Small intestine (tissue), 16 donors: ENCODE measurements at places on chromosomes 16 and 17.

DNA sequence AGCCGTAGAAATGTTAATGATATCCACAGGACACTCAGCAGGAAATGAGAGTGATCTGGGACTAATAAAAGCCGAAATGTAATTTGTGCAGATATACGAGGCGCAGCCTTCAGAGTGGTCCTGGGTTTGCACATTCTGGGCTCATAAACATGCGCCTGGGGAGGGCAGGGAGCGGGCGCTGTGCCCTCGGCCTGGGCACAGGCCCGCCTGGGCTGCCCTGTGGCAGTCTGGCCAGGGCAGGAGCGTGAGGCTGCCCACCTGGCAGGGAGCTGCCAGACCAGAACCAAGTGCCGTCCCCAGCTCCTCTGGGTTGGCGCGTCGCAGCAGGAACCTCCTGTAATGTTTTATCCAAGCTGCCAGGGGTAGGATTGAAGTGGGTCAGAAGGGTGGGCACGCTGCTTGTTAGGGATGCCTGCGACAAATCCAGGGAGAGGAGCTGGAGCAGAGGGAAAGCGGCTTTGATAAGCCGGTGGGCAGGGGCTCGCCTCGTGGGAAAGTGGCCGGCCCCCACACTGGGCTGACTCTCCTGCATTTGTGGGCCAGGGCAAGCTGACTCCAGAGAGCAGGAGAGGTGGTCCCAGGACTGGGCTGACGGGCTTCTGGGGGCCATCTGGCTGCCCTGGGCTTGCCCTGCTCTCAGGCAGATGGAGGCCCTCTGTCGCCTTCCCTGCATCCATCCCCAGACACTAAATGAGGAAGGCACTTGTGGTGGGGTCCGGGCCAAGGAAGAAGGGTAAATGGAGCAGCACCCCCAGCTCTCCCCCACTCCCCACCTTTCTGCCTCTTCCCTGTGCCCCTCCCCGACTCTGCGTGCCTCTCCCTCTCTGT lies 45.9 kb downstream of the SREBF1 start:
- H3K36me3 ChIP-seq = peaks cover 2% of the 10 kb centered on the region
- no peaks in the 10 kb centered on the region for H3K27me3 ChIP-seq
- no peak for DNase-seq
- no peak overlapping the region for H3K4me3 ChIP-seq
- peaks cover 2% of the 10 kb centered on the region for H3K4me1 ChIP-seq
- no peak overlapping the region for H3K27ac ChIP-seq

DNA sequence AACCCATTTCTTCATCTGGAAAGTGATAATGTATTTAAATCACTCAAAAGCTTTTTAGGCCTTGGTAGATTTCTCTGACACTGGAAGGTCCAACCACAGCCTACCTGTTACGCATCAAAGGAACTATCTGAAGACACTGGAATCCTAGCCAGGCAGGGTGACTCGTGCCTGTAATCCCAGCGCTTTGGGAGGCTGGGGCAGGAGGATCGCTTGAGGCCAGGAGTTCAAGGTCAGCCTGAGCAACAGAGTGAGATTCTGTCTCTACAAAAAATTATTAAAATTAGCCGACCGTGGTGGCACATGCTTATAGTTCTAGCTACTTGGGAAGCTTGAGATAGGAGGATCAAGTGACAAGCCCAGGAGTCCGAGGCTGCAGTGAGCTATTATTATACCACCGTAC lies 18.4 kb upstream of the G6PC1 start:
- H3K36me3 ChIP-seq = no peaks in the 10 kb centered on the region
- peaks cover 4% of the 10 kb centered on the region for H3K4me1 ChIP-seq
- DNase-seq = no peak

DNA sequence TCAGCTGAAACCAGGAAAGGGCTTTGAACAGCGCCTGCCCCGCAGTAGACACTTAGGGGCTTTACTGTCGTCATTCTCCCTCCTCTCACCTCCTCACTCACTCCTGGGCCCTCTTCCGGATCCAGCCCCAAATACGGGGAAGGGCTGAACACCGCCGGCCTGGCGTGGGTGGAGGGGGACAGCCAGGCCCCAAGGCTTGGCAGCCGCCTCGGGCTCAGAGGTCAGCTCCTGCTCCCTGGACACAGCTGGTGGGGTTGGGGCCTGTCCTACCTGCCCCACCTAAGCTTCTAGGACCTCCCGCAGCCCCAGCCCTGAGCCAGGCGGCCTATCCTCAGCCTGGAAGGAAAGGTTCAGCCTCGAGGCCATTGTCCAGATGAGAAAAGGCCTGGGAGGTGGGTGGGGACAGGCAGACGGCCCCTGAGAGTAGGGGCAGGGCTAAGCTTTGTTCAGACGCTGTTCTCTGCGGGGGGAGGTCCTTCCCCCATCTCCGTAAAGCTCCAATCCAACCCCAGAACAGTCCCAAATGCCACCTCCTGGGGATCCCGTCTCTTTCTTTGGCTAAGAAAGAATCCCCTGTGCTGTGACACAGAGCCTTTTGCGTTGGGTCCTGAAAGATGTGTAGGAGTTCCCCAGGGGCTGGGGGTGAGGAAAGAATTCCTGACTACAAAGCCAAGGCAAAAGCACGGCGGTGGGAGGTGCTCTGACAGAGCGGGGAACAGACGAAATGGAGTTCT lies 881 bp upstream of the LLGL1 start:
- peaks cover 5% of the 10 kb centered on the region for H3K4me1 ChIP-seq
- peak overlapping the region; percentile 61 for H3K27ac ChIP-seq
- no peak for DNase-seq
- H3K27me3 ChIP-seq = no peaks in the 10 kb centered on the region
- H3K36me3 ChIP-seq = no peaks in the 10 kb centered on the region

DNA sequence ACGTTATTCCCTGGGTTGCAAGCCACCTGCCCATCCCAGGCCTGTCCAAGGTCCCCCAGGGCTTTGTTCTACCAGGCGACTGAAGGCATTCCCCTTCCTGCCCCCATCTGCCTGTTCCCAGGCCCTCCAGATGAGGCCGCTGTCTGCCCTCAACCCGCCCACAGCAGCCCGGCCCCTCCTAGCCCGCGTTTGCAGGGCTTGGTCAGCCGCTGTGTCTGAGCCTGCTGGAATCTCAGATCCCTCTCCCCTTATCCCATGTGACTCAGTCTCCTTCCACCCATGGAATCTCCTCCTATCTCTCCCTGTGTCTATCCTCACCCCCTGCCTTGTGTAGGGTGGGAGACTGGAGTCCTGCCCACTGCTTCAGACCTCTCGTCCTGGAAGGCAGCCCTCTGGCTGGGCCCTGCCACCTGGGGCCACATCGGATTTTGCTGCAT lies 186.0 kb upstream of the TNRC6C start:
- H3K27me3 ChIP-seq = peaks cover 2% of the 10 kb centered on the region
- H3K27ac ChIP-seq = no peak overlapping the region
- H3K4me1 ChIP-seq = no peaks in the 10 kb centered on the region
- DNase-seq = peak; percentile 47

GRCh38 chr16:75506574-75506973 lies 11.3 kb upstream of the CHST6 start:
- no peaks in the 10 kb centered on the region for H3K36me3 ChIP-seq
- H3K27ac ChIP-seq = peak overlapping the region; percentile 24
- no peak overlapping the region for H3K4me3 ChIP-seq
- no peaks in the 10 kb centered on the region for H3K4me1 ChIP-seq

DNA sequence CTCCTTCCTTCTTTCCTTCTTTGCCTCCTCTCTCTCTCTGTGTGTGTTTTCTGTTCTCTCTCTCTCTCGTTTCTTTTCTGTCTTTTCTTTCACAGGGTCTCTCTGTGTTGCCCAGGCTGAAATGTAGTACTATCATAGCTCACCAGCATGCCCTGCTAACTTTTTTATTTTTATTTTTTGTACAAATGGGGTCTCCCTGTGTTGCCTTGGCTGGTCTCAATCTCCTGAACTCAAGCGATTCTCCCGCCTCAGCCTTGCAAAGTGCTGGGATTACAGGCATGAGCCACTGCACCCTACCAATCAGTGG lies 1.5 kb downstream of the SLC5A11 start:
- H3K4me1 ChIP-seq = peaks cover 51% of the 10 kb centered on the region
- H3K27me3 ChIP-seq = no peaks in the 10 kb centered on the region
- H3K27ac ChIP-seq = peak overlapping the region; percentile 80
- no peak for DNase-seq
- H3K36me3 ChIP-seq = no peaks in the 10 kb centered on the region
- H3K4me3 ChIP-seq = no peak overlapping the region

DNA sequence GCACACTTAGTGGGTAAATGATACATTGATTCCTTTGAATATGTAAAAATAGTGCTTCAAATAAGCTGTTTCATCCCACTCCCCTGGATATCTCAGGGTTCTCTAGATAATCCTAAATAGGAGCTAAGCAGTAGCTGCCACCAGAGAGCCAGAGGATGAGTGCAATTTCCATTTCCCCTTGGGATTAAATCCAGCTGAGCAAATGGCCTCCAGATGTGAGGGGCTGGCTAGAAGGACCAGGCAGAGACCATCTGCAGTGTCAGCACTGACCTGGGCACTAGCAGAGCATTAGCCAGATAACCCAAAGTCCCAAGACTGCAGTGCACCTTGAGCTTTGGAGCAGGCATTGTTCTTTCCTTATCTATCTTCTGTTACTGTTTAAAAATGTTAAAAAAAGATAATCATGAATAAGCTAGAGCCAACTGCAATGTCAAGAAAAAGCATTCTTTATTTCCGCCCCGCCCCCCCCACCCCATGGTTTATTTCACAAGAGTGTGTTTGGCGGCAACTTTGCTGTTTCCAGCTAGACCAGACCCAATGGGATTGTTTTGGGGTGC lies 19.5 kb downstream of the GPR179 start:
- no peaks in the 10 kb centered on the region for H3K4me1 ChIP-seq
- peak; percentile 66 for DNase-seq
- no peak overlapping the region for H3K27ac ChIP-seq

GRCh38 chr16:13421726-13422125 lies 498.2 kb upstream of the ERCC4 start:
- no peak for DNase-seq
- H3K36me3 ChIP-seq = no peaks in the 10 kb centered on the region
- H3K4me3 ChIP-seq = no peak overlapping the region
- H3K4me1 ChIP-seq = no peaks in the 10 kb centered on the region
- H3K27ac ChIP-seq = no peak overlapping the region
- H3K27me3 ChIP-seq = no peaks in the 10 kb centered on the region

- no peaks in the 10 kb centered on the region for H3K36me3 ChIP-seq
- H3K4me3 ChIP-seq = no peak overlapping the region
- H3K4me1 ChIP-seq = no peaks in the 10 kb centered on the region
- H3K27ac ChIP-seq = no peak overlapping the region
- no peaks in the 10 kb centered on the region for H3K27me3 ChIP-seq
- DNase-seq = no peak
Measured at GRCh38 chr16:7161891-7162290, 170.8 kb upstream of the RBFOX1 start.

DNA sequence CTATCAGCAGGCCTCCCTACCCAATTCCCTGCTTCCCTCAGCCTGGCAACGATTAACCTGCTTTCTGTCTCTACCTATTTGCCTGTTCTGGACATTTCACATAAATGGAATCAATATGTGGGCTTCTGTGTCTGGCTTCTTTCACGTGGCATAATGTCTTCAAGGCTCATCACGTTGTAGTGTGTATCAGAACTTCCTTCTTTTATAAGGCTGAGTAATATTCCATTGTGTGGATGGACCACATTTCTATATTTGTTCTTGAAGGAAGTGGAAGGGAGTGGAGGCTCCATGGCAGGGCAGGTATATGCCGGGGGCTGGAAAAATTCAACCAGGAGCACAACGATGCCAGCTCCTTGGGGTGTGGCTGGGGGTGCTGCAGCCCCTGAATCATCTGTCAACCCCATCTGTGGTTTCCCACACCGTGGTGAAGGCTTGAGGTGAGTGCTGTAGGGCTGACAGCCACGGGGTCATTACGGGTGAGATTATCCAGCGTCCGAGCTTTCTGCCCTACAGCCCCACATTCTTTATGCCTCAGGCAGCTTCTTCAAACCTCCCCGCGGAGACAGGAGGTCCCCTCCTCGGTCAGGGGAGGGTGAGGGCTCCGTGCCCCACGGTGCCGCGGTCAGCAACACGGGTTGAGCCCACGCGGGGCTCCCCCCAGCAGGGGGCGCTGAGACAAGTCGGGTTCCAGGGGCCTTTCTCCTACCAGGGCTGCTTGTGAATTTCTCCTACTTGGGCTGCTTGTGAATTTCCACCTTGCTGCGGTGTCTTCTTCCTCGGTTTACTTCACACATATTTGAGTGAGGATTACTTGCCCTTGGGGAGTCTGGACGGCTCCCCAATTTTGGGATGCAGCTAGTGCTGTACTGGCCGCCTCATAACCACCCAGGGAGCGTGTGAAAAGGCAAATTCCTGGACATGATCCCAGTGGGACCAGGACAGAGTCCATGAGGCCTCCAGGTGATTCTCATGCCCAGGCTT lies 18.3 kb upstream of the WFIKKN2 start:
- H3K4me1 ChIP-seq = no peaks in the 10 kb centered on the region
- no peaks in the 10 kb centered on the region for H3K36me3 ChIP-seq

- H3K4me3 ChIP-seq = no peak overlapping the region
- H3K36me3 ChIP-seq = peaks cover 21% of the 10 kb centered on the region
- H3K27ac ChIP-seq = no peak overlapping the region
- no peaks in the 10 kb centered on the region for H3K4me1 ChIP-seq
Measured at GRCh38 chr16:11557801-11558200, 28.9 kb downstream of the LITAF start.

DNA sequence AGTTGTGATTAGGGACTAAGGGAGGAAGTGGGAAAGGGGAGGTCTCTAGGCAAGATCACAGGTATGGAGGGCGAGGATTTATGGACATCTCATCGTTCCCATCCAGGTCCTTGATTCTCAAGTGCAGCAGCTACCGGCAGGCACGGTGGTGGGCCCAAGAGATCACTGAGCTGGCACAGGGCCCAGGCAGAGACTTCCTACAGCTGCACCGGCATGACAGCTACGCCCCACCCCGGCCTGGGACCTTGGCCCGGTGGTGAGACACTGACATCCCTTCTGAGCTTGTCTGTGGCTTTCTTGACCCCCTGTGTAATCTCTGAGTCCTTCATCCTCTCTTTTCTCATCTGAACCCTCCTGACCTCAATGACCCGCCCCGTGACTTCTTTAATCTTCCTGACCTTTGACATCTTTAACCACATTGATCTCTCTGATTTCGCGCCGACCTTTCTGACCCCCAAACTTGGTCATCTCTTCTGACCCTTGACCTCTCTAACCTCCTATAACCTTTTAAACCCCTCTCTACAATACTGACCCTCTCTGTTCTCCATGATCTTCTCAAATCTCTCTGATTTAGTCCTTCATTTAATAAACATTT lies 3.8 kb downstream of the PLD2 start:
- H3K4me1 ChIP-seq = peaks cover 10% of the 10 kb centered on the region
- no peak for DNase-seq
- no peaks in the 10 kb centered on the region for H3K27me3 ChIP-seq
- H3K4me3 ChIP-seq = no peak overlapping the region
- H3K36me3 ChIP-seq = no peaks in the 10 kb centered on the region

- H3K4me3 ChIP-seq = no peak overlapping the region
- no peak overlapping the region for H3K27ac ChIP-seq
- no peaks in the 10 kb centered on the region for H3K27me3 ChIP-seq
- H3K4me1 ChIP-seq = no peaks in the 10 kb centered on the region
Measured at GRCh38 chr16:78395035-78395434, 295.6 kb downstream of the WWOX start.

- H3K4me1 ChIP-seq = peaks cover 10% of the 10 kb centered on the region
- H3K4me3 ChIP-seq = no peak overlapping the region
Measured at GRCh38 chr17:77092025-77092424, 48.7 kb upstream of the SEC14L1 start.
